ENCODE measurements at places on chromosomes 5 and 9.
A peak's percentile ranks its signal among the peaks of the same experiment; 100 is the strongest.

- DNase-seq = no peak
These were observed 20.6 kb downstream of the NOTCH1 start for GRCh38 chr9:136525207-136525606.

GRCh38 chr5:65172486-65173129 lies 309.1 kb downstream of the ADAMTS6 start:
- peak; percentile 87 for DNase-seq

DNA sequence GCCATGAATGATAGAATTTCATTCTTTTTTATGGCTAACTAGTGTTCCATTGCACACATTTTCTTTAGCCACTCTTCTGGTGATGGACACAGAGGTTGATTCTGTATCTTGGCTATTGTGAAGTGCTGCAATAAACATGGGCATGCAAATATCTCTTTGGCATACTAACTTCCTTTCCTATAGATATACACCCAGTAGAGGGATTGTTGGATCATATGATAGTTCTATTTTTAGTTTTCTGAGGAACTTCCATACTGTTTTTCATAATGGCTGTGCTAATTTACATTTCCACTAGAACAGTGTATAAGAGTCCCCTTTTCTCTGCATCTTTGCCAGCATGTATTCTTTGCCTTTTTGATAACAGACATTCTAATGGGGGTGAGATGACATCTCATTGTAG lies 50.4 kb upstream of the CDK5RAP2 start:
- DNase-seq = no peak

- DNase-seq = no peak
These were observed 7.5 kb downstream of the DCTN4 start for GRCh38 chr5:150751096-150751891.

DNA sequence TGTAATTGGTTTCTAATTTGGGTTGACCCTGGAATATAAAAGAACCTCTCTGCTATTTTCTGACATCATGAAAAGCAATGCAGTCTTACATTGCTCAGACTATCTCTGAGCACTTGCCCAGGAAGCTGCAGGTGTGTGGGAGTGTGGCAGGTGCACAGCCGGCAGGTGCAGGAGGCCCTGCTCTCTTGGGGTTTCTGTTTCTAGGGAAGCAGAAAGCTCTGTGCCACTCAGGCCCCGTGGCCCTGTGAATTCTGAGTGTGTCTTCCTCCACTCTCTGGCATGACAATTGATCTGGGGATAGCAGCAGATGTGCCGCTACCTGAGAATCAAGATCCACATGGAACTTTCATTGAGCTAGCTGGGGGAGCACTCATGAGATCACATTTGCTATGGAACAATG lies 45.7 kb upstream of the IRX2 start:
- DNase-seq = no peak

GRCh38 chr9:138103849-138104206 lies 226.2 kb downstream of the CACNA1B start:
- DNase-seq = no peak

- no peak for DNase-seq
These were observed 56.2 kb upstream of the TRAF1 start for GRCh38 chr9:120982836-120983235.

DNA sequence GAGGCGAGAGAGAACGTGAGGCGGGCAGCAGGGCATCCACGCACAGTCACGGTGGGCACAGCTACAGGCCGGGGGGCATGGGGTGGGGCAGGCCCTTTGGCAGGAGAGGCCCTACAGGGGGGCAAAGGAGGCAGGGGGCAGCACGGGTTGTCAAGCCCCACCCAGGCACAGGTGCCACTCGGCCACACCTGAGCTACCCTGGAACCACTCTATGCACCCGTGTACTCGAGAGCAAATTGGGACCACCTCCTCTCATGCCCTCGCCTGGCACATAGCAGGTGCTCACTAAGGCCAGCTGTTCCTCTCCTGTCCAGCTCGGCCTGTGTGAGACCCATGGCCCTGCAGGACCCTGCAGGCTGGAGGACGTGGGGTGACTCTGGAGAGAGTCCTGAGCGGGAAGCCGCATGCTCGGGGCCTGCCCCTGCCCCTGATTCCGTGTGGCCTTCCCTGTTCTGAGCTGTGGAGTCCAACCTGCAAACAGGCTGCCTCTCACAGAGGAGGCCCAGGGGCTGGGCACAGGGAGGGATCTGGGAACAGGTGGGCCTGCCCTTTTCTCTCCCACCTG lies 31.4 kb upstream of the SARDH start:
- DNase-seq = no peak

Data from renal cortical epithelial cell (primary cell).